ENCODE measurements at places on chromosomes 1 and 21.

- no peak for DNase-seq
Measured at GRCh38 chr1:36494971-36495370, 12.3 kb upstream of the CSF3R start.

DNA sequence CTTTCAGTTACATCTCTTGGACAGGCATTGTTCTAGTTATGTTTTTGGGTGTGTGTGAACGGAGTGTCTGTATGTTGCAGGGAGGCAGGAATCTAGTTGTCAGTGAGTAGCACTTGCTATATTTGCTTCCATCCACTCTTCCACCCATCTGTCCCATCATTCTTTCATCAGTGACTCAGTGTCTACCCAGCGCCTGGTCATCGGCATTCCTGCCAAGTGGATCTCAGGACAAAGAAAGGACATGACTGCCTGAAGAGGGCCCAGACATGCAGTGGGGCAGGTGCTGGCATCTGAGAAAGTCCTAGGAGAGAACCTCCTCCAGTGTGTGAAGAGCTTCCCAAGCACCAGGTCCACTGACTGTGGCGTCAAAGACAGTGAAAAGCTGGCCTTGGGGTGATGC lies 27.3 kb upstream of the MAGOH start:
- no peak for DNase-seq

- no peak for DNase-seq
Measured at GRCh38 chr1:167150492-167150833, 56.6 kb downstream of the STYXL2 start.

DNA sequence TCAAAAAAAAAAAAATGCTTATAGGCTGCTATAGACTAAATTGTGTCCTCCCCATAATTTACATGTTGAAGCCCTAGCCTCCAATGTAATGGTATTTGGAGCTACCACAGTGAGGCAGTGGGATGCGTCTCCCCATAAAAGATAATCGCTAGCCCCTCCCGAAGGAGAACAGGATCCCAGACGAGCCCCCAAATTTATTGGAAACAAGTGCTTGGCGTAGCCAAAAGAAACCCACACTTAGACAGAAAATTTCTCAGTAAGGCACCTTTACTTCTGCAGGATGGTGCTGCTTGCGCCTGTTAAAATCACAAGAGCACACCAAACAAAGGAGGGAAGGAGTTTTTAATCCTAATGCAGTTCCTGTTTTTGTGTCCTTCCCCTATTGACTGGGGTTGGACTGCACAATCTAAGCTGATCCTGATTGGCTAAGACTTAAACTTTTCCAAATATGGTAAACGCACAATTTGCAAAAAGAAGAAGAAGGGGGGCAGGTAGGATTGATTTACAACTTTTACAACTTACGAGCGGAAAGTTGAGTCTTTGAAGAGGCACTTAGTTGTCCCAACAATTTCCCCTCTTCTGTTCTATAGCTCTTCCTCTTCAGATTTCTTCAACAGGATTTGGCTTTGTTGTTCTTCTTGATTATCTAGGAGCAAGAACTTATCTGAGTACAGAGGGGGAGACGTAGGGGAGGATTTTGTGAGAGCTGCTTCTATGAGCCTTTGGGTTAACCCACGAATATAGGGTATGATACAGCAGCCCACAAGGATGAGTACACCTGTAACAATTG lies 3.0 kb upstream of the IPP start:
- no peak for DNase-seq

- DNase-seq = no peak
Measured at GRCh38 chr1:200526709-200527612, 93.6 kb downstream of the KIF14 start.

- no peak for DNase-seq
Measured at GRCh38 chr1:7456722-7457082, 314.4 kb upstream of the VAMP3 start.

DNA sequence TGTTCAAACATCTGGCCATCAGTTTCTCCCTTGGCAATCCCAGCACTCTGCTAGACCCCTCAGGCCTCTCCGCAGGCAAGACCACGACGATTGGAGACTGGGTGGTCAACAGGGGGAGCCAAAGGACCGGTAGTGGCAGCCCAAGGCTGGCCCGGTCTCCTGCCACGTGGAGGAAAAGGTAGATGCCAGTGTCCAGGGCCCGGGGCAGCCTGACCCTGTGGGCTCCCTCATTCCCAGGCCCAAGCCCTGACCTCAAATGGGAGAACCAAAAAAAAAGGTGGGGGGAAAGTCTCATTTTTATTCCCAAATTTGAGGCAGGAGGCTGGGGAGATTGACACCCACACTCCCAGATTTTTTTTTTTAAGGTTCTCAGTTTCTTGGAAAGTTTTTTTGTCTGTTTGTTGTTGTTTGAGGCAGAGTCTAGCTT lies 24.8 kb downstream of the S100A6 start:
- DNase-seq = peak; percentile 37

- peak; percentile 45 for DNase-seq
Measured at GRCh38 chr1:119631433-119632102, 16.5 kb downstream of the ZNF697 start.

GRCh38 chr1:157139052-157139715 lies 989 bp upstream of the ETV3 start:
- DNase-seq = no peak

GRCh38 chr21:41800425-41801320 lies 33.8 kb upstream of the RIPK4 start:
- DNase-seq = no peak

DNA sequence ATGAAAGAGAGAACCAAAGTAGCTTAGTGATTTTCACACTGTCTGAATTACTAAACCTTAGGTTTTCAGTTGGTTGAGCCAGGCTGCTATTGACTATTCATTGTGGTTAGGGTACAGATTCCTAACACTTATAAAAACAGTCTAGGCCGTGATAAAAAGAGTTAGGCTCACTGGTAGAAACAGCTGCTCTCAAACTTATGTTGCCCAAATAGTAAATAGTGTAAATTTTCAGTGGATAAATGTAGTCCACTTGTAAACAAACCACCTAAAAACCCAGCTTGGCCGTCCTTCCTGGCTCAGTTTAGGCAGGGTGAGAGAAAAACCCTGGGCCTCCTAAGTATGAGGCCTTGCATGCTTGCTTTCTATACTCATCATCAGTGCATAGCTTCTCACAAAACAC lies 34.9 kb downstream of the ARID1A start:
- DNase-seq = no peak

GRCh38 chr21:16588433-16588860 lies 858.7 kb downstream of the USP25 start:
- DNase-seq = no peak

DNA sequence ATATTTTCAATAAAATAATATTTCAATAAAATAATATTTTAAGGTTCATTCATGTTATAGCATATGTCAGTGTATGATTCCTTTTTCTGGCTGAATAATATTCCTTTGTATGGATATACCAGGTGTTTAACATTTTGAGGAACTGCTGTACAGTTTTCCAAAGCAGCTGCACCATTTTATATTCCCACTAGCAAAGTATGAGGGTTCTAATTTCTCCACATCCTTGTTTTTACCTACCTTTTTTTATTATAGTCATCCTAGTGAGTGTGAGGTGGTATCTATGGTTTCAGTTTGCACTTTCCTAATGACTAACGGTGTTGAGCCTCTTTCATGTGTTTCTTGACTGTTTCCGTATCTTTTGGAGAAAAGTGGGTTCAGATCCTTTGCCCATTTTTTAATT lies 5.2 kb downstream of the DEGS1 start:
- DNase-seq = no peak

- no peak for DNase-seq
Measured at GRCh38 chr1:22313321-22313720, 138.3 kb upstream of the ZBTB40 start.

DNA sequence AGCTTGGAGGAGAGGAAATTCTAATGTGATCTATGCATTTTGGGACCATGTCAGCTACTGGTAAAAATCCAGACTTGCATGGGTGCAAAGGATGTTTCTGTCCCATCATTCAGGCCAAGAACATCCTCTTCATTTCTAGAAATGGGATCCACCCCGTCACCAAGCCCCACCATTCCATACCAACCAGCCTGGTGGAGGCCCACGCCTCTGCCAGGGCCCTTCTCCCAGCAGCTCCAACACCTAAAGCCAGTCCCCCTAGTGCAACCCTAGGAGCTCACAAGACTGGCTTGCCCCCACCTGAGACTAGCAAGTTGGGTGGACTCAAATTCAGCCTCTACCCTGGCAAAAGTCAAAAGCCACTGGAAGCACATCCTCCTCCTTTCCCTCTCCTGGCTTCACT lies 1.9 kb downstream of the ARHGEF11 start:
- DNase-seq = no peak

- DNase-seq = no peak
Measured at GRCh38 chr1:194378517-194378916, 1192.1 kb upstream of the B3GALT2 start.

DNA sequence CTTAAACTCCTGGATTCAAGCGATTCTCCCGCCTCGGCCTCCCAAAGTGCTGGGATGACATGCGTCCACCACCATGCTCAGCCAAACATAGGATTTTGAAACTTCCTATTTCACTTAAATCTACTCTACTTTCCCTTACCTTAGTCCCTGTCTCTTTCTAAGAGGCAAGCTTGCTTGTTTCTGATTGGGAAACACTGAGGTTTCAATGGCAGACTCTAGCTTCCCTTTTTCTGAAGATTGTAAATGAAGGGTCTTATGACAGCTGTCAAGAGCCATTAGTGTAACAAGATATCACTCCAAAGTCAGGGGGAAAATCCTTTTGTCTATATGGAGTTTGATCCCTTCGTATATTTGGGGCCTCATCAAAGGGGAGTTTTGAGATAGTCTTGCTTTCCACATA lies 23.5 kb upstream of the LMO4 start:
- DNase-seq = no peak

- DNase-seq = no peak
Measured at GRCh38 chr1:116277840-116278540, 95.1 kb upstream of the ATP1A1 start.

DNA sequence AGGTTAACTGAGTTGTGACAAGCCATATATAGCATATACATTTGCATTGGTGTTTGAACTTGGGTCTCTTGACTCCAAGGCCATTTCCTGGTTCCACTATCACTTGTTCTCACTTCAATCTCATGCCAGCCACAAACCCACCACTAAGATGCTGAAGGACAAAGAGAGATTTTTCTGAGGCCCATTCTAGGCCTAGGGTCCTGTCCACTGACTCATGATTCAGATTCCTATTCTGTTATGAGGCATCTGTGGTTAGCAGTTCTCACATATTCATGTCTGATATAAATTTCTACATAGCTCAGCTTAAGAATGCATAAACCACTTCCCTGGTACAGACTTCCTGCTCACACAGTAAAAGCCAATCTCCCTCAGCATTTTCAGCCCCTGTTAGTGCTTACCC lies 326.1 kb upstream of the BEND5 start:
- DNase-seq = no peak

- peak; percentile 76 for DNase-seq
Measured at GRCh38 chr21:45820171-45821091, 161.1 kb upstream of the COL6A1 start.

DNA sequence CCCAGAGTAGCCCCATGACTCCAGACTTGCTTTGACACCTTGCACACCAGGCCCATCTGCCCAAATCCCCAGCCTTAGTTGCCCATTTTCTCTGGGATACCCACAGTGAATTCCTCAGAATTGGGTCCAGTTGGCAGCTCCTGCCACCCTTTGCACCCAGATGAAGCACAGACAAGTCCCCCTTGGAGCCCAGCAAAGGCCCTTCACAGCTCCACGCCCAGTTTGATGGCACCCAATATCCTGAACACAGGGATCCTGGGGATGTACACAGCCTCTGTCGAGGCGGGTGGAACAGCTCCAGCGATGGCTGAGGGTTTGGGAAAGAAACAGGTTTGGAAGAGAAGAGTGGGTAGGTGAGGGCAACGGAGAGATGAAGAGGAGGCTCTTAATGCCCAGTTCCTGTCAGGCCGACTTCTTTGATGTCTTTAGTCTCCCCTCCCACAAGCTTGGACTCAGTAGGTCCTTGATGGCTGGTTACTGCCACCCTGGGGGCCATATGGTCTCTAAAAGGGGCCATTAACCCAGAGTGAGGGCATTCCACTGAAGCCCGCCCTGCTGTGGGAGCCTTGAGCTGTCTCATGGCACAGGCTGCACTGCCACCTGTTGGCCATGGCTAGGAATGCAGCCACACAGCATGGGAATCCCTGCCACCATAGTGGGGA lies 21.7 kb downstream of the TMEM53 start:
- DNase-seq = peak; percentile 18

DNA sequence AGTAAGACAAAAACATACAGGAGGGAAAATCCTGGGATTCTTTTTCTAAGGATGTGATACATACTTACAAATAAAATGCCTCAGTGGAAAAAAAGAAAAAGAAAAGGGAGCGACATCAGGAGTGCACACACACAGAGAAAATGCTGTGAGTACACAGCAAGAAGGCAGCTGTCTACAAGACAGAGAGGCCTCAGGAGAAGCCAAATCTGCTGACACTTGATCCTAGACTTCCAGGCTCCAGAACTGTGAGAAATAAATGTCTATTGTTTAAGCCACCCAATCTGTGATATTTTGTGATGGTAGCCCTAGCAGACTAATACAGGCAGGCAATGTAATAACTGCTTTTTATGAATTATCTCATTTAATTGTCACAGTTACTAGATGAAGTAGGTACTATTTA lies 17.0 kb upstream of the TRIM45 start:
- DNase-seq = no peak

- DNase-seq = no peak
Measured at GRCh38 chr1:183675381-183675780, 22.3 kb upstream of the APOBEC4 start.

- no peak for DNase-seq
Measured at GRCh38 chr21:23152130-23152529, 2153.9 kb downstream of the NCAM2 start.

DNA sequence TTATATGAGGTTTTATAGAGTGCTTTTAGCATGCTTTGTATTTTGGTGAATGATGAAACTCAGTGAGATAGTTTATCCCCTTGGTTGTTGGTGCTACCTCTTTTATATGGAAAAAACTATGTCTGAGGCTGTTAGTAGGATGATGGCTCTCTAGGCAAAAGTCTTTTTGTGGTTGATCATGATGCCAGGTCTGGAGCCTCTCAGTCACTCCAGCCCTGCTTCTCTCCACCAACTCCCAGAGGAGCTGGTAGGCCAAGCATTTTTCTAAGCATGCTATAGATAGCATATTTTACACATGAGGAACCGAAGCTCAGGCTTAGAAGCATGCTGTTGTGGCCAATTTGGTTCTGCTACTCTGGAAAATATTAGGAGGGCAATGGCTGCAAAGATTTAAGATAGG lies 82.2 kb downstream of the FMN2 start:
- no peak for DNase-seq

GRCh38 chr1:44417351-44418021 lies 12.4 kb downstream of the RNF220 start:
- DNase-seq = peak; percentile 27

- peak; percentile 21 for DNase-seq
Measured at GRCh38 chr1:155044812-155045657, 6.1 kb upstream of the ADAM15 start.

- DNase-seq = no peak
Measured at GRCh38 chr1:175530183-175530582, 213.2 kb downstream of the TNR start.

DNA sequence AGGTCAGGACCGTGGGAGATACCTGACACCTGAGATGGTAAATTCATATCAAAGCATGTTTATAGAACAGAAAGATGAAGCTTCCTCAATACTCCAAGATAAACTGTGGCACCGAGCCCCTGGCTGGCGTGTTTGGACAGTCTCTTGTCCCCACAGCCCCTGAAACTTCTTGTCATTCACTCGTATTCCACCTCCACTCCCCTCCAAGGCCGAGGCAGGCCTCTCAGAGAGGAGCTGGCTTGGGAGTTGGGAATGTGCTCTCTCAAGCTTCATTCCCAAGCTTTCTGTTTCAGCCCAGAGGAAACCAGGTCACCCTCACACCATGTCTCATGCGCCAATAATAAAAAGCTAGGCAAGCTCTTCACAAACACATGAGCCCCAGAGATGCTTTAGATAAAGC lies 86.1 kb downstream of the NPHP4 start:
- DNase-seq = no peak

Measured in DMS79 (cell line).